Non-pigmented ciliary epithelial cell (primary cell): ENCODE measurements at places on chromosomes 13 and 19.

- no peak for DNase-seq
These were observed 1.1 kb upstream of the GTF3A start for GRCh38 chr13:27423333-27423732.

DNA sequence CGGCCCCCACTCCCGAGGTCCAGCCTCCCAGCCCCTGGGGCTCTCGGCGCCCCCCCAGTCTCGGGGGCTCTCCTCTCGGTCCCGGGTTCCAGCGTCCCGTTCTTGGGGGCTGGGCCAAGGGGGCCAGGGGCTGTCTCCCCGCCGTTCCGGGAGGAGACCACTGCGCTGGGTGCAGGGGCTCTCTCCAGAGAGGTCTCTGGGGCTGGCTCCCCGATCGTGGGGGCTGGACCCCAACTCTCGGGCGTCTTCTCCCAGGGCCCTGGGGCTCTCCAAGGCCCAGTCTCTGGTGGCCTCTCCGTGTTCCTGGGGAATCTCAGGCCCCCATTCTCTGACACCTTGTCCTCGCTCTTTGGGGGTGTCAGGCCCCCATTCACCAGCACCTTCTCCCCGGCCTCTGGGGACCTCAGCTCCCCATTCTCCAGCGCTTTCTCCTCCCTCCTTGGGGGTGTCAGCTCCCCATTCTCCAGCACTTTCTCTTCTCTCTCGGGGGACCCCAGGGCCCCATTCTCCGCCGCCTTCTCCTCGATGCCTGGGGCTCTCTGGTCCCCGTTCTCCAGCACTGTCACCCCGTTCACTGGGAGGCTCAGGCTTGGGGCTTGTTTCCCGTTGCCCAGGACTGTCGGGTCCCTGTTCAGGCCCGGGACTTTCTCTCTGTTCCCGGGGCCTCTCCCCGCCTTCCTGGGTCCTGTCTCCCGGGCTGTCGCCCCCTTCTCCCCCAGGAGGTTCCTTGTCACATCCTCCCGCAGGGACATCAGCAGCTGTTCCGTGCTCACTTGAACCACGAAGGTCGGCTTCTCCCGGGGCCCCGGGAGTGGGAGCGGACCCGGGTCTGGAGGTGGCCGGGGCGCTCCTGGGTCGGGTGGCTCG, 13.7 kb downstream of the LMTK3 start:
- no peak for DNase-seq

- DNase-seq: no peak
These were observed 30.7 kb upstream of the SERPINE3 start for GRCh38 chr13:51308781-51309180.

DNA sequence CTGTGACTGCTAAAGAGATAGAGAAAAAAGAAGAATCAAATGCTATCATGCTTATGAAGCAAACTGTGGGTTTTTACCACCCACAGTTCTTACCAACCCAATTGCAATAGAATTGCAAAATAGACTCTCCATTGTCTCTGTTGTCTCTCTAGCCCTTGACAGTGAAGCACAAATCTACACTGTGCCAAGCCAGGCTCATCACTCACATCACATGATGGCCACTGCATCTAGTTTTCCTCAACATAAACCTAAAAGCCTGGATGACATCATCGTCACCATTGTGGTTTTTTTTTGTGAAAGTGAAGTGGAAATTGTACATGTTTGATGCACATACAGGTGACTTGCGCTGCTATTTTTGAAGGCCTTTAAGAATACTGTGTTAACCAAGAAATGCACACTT, 56.1 kb downstream of the KL start:
- DNase-seq: no peak

- DNase-seq: no peak
These were observed 2.4 kb upstream of the PRR12 start for GRCh38 chr19:49588365-49589122.

- no peak for DNase-seq
These were observed 92.8 kb downstream of the SHISA2 start for GRCh38 chr13:25958986-25959385.

GRCh38 chr19:1855828-1856255, 7.5 kb downstream of the KLF16 start:
- no peak for DNase-seq

- no peak for DNase-seq
These were observed 40.4 kb downstream of the ATP11A start for GRCh38 chr13:112730157-112730671.

DNA sequence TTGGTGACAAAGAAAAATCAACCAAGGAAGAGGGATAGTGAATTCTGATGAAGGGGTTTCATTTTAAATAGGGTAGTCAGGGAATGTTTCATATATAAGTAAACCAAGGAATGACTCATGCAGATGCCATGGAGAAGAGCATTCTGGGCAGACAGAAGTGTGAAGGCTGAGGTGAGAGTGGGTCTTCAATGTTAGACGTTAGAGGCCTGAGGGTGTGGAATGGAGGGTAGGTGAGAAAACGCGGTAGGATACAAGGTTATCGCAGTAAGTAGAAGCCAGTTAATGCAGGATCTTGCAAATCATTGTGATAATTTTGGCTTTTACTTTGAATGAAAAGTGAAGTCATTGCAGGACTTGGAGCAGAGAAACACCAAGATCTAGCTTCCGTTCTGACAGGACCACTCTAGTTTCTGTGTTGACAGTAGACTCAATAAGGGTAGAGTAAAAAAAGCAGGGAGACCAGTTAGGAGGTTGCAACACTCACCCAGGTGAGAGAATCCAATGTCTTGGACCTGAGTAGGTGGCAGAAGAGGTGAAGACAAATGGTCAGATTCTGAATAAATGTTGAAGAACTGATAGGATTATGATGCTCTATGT, 225.2 kb upstream of the TMTC4 start:
- DNase-seq: no peak

GRCh38 chr19:37929355-37929923, 22.4 kb downstream of the SIPA1L3 start:
- no peak for DNase-seq

- no peak for DNase-seq
These were observed 1.5 kb upstream of the TRPC4 start for GRCh38 chr13:37870895-37871550.

DNA sequence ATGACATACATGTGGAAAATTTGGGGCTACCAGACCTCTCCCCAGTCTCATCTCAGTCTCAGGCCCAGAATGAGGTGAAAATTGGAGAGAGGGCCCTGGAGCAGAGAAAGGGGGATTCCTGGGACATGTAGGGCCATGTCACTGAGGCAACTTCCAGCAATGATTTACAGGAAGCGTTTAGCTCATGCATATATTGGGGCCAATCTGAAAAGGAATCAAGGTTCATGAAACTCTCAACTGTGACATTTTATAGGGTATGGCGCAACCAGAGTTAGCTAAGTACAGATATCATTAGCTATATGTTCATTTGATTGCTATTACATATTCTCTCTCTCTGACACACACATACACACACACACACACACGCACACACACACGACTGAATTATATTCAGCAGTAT, 86.3 kb downstream of the RNASEH2B start:
- no peak for DNase-seq

- DNase-seq: no peak
These were observed 455.2 kb upstream of the ZNF507 start for GRCh38 chr19:31890230-31890629.

GRCh38 chr13:52112591-52112990, 16.3 kb downstream of the NEK5 start:
- DNase-seq: no peak

GRCh38 chr19:46210669-46211068, 18.9 kb upstream of the IGFL1 start:
- no peak for DNase-seq

DNA sequence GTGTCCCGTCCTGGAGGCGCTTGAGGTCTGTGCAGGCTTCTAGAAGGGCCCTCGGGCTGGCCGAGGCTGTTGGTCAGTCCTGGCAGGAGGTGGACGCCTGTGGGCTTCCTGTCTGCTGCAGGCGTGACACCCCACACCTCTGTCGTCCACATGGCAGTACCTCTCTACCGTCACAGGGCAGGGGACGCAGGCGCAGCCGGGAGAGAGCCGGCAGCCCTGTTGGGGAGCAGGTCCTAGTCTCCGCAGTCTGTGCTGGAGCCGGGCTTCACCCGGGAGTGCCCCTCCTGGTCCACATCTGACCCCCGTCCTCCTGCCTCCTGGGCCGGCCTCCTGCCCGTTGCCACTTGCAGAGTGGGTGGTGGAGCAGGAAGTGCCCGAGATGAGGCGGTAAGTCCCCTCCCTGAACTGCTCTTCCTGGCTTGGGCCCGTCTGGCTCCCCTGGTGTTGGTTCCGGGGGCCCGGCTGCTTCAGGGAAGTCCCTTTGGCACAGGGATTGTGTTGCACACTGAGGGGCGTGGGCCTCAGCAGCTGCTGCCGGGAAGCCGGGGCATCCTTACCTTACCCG, 106.0 kb downstream of the KDM4B start:
- DNase-seq: no peak

DNA sequence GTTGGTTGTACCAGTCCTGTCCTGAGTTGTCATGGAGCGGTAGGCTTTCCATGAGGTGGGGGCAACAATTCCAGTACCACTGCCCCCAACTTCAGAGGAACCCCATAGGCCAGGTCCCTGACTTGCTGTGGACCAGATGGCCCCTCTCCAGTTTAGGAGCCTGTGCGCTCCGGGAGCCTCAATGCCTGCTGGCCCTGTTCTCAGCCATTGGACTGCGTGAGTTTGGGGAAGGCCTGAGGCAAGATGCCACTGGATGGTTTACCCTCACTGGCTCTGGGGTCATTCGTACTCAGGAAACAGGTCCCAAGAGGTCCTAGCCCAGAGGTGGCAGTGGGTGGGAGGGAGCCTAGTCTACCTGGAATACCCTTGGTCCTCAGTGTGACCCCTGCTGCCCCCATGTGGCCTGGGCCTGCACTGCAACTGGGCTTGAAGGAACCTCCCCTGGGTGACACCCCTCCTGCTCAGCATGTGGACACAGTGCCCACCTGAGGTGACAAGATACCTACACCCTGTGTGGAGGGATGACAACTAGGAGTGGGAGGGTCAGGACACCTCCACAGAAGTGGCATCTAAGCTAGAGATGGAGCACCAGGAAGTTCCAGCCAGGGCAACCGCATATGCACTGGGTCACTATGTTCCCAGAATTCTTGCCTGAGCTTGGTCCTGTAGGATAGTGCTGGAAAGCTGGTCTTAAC, 6.0 kb upstream of the PRR19 start:
- no peak for DNase-seq

DNA sequence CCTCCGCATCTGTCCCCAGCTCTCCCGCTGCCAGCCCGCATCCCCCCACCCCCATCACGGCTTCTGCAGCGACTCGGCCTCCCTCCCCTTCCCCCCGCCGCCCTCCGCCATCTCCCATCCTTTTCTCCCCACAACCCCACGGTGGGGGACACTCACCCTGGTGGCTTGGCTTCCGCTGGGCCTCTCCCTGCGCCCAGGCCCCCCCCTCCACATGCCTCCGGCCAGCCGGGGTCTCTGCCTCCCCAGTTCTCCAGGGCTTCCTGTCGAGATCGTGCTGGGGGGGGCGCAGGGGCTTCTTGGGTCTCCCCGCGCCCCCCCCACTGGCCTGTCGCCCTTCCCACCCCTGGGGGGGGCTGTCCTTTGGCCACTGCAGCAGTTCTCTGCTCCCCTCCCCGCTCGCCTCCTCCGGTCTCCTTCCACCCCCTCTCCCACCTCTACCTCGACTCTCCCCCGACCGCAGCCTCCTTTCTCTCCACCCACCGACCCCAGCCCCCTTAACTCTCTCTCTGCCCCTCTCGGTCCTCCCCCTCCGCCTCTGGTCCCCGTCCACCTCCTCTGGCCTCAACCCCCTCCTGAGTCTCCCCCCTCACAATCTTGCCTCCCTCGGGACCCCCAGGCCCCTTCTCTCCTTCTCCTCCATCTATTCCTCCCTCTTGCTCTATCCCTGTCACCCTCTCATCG, 17.1 kb downstream of the LRRC4B start:
- DNase-seq: no peak

- DNase-seq: no peak
These were observed 114.7 kb downstream of the RAP2A start for GRCh38 chr13:97548711-97549110.

DNA sequence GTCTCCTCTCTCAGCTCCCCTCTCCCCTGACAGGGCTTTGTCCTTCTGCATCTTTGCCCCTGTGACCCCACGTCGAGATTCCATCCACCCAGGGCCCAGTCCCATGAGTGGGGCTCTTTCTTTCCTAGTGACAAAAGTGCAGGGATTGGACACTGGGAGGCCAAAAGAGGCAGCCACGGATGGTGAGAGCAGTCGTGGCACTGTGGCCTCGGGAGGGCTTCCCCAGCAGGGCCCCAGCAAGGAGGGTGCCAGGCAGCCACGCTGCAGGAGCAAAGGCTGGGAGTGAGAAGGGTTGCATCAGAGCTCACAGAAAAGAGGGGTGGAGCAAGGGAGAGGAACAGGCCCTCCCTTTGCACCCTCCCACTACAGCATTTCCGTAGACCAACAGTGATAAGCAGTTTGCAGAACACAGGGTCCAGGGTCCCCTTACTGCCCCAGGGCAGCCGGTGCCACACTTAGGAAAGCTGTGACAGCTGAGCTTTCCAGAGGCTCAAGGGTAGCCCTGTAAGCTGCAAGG, 4.9 kb downstream of the ZSCAN1 start:
- DNase-seq: no peak

GRCh38 chr19:35738887-35739229, 3.4 kb downstream of the IGFLR1 start:
- no peak for DNase-seq

- DNase-seq: no peak
These were observed 6.3 kb upstream of the ANKRD10 start for GRCh38 chr13:110921209-110921608.

DNA sequence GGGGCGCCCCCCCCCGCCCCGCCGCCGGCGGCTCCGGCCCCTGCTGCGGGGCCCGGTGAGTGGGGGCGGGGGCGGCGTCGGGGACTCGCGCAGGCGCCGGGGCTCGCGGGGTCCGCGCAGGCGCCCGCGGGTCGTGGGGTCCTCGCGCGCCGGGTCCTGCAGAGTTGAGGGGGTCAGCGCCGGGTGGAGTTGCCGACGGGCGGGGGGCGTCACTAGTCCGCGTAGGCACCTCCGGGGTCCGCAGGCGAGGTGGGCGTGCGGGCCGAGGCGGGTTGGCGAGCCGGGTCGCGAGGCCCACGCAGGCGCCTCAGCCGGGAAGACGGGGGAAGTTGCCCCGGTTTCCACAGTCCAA, 365 bp downstream of the PPP6R1 start:
- DNase-seq: no peak

GRCh38 chr13:109787135-109787954, 962 bp upstream of the IRS2 start:
- DNase-seq: no peak

DNA sequence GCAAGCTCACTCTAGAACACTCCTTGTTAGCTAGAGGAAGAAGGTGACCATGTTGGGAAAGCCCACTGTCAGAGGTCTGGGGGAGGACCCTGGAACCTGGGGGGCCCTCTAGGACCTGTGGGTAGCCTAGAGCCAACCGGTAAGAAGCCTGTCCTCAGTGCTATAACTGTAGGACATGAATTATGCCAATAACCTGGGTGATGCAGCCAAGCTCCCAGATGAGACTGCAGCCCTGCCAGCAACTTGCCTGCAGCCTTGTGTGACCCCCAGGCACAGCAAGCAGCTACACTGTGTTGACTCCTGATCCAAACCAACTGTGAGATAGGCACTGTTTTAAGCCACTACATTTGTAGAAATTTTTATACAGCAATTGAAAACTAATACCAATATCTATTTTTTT, 122.3 kb downstream of the MIPEP start:
- DNase-seq: no peak

- DNase-seq: no peak
These were observed 11.0 kb upstream of the KLK14 start for GRCh38 chr19:51093510-51094345.

GRCh38 chr13:95703576-95703975, 26.6 kb downstream of the DNAJC3 start:
- no peak for DNase-seq

- no peak for DNase-seq
These were observed 48.0 kb downstream of the GGACT start for GRCh38 chr13:100540621-100541020.
